Stimulated activated CD4-positive, alpha-beta T cell treated with anti-CD3 and anti-CD28 coated beads, Interleukin-15, amount 100 ng/mL, for 1 hour (primary cell): ENCODE measurements at places on chromosomes 1 and 21.

DNA sequence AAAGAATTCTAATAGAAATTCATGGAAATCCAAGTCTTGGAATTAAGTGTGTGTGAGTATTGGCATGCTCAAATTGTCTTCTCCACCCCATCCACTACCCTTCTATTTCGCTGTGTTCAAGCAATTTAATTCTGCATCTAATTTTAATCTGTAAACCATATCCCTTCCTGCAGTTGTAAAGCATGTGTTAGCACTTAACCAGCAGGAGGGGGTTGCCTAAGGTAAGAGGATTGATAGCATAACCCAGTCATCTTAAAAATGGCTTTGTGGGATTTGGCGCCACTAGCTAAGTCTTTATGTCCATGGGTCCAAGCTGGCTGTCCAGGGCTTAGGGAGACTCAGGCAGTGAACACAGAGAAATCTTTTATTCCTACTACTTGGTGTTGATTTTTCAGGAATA lies 210.3 kb downstream of the PTPRC start:
- DNase-seq = no peak

DNA sequence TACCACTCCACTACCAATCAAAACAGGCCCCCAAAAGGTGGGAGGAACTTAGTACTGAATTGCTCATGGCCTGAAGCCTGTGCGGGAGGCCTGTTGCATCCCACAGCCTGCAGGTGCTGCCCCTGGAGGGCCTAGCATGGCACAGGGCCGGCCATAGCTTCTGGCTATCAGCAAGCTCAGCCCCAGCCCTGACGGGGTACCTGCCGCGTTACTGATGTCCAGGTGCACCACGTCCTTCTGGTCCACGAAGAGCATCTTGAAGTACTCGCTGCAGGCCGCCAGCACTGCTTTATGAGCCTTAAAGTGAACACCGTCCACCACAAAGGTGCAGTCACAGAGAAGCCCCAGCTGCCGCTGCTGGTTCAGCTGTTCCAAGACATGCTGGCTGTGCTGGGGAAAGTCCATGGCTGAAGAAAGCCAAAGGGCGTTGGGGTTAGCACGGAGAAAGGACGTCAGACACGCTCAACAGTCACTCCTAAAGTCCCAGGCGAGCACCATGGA lies 27.8 kb downstream of the ZBTB17 start:
- no peak for DNase-seq

DNA sequence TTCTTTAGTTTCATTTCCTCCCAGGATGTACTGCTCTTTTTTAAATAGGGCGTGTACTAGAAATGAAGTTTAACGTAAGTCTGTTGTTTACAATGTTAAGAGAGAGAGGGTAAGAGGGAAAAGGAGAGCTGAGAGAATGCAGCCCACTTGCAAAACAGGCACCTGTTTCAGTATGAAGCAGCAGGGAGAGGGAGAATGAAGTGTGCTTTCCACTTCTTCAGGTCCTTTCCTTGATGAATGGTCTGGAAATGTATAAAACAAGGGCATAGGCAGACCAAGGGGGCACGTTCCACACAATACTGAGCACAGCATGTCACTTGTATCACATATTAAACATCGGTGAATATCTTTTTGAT lies 2.0 kb downstream of the KCNA3 start:
- DNase-seq = no peak

GRCh38 chr1:41109310-41110197 lies 88.0 kb upstream of the SLFNL1 start:
- no peak for DNase-seq

DNA sequence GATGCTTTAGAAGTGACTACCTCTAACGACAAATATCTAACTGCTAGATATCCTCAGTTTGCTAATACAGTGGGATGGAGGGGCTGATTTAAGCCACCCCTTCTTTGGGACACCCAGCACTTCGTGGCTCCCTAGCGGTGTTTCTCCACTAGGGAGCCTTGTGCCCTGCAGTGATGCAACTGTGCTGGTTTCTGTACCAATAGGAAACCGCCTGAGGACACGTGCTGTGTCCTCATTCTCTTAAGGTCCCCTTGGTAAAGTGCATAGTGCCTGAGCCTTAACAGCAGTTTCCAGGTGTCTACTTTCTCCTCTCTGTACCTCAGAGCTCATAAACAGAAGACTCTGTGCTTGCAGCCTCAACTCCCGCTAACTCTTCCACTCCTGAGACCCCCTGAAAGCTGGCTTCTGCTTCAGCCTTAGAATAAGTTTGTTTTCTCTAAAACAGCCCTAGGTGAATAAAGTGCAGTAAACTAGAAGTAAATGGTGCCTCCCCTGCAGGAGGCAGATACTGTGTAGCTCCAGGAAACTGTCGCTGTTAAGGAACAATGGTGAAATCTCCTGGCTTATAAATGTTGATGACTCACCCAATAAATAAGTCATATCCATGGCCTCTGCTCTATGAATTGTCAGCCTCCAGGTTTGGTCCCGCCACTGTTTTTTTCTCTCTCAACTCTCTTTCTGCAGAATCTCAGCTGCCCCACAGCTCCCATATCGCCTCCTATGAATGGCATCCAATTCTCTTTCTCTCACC lies 130.4 kb downstream of the AK5 start:
- DNase-seq = no peak

- no peak for DNase-seq
Observed at GRCh38 chr1:26009796-26010447, 11.7 kb upstream of the EXTL1 start.

- DNase-seq = no peak
Observed at GRCh38 chr1:76291737-76292136, 217.2 kb downstream of the ST6GALNAC3 start.

GRCh38 chr1:112470966-112471365 lies 37.8 kb upstream of the WNT2B start:
- DNase-seq = no peak
